ENCODE measurements at places on chromosomes 5 and 9.

- DNase-seq = no peak
Observed at GRCh38 chr9:133726401-133727276, 11.5 kb downstream of the SARDH start.

DNA sequence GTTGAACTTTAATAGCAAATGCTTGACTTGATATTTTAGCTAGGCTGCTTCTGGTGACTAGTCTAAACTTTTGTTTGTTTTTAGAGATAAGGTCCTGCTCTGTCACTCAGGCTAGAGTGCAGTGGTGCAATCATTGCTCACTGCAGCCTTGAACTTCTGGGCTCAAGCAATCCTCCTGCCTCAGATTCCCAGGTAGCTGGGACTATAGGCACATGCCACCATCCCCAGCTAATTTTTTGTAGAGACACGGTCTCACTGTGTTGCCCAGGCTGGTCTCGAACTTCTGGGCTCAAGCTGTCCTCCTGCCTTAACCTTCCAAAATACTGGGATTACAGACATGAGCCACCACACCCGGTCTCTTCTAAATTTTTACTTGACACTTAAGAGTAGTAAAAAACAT, 20.7 kb downstream of the CDC37L1 start:
- no peak for DNase-seq

DNA sequence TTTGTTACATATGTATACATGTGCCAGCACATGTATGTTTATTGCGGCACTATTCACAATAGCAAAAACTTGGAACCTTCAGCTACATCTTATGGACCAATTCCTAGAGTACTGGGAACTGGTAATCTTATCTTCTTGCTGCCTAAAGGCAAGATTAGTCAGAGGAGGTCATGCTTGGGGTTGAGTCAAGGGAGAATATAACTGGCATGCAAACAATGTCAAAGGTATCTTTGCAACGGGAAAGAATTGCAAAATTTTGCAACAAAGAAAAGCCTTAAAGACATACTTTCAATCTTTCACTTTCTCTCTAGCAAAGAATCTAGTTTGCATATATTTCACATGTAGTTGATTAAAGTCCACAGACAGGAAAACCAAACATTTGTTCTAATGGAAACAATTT, 145.2 kb downstream of the EDIL3 start:
- DNase-seq = no peak

DNA sequence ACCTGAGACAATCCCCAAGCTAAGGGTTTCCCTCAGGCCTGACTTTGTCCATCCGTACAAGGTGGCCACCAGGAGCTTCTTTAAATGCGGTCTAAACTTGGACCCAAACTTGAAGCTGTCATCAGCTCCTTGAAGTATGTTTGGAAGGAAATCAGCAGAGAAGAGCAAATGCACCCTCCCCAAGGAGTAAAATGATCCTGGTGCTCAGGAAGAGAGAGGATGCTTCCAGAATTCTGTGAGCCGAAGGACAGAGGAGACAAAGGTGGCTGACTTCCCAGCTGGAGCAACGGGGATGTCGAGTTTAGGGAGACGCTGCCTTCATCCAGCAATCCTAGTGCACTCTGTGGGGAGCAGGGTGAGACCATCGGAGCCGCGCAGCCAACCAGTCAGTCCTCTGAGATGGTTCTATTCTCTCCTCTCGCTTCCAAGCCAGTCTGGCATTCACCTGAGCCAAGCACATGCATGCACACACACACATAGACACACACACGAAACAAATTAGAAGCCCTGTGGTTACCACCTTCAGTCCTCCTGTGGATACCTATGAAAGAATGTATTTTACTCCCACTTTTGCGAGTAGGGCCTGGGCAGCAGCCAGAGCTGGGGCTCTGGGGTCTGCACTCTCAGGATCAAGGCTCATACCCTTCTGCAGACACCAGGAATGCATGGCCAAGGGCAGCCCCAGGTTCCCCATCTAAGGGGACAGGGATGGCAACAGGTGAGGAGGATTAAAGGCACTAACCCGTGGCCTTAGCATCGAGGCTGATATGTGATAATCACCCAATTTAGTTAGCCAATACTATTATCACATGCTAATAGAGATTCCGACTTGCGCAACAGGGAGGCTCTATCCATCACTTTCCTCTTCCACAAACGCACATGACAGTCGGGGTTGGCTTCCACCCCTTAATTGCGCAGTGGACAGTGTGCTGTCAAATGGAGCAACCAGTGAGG, 75.8 kb downstream of the GTF3C4 start:
- no peak for DNase-seq
